EH (cell line): ENCODE measurements at places on chromosomes 4 and X.

DNA sequence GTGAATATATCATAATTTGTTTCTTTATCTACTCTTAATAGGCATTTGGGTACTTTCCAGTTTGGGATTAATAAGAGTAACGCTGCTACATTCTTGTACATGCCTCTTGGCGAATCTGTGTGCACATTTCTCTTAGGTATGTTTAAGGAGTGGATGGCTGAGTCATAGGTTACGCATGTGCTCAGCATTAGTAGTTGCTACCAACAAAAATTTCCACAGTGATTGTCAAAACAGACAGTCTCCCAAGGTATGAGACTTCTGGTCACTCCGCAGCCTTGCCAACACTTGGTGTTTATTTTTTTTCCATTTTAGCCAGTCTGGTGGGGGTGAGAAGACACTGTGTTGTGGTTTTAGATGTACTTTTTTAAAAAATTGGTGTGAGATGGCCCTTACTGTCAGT is 44.6 kb downstream of the FGFBP1 start:
- DNase-seq: peak; percentile 94

- no peak for DNase-seq
Observed at GRCh38 chrX:154785716-154786115, 19.6 kb downstream of the MPP1 start.

DNA sequence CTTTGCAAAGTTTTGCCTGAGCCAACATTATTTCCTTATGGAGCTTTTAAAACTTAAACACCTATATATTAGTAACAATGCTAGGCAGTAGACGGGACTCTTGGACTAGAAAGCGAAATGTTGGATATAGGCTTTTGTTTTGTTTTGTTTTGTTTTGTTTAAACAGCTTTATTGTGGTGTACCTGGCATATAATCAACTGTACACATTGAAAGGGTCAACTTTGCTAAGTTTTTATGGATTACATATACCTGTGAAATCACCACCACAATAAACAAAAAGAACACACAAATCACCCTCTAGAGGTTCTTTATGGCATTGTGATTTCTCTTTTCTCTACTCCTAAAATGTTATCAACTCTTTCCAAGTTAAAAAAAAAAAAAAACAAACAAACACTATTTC is 184.9 kb upstream of the LNX1 start:
- no peak for DNase-seq

- DNase-seq: no peak
Observed at GRCh38 chr4:7200801-7201200, 8.5 kb downstream of the SORCS2 start.
